ENCODE measurements at places on chromosomes 1 and 21.

DNA sequence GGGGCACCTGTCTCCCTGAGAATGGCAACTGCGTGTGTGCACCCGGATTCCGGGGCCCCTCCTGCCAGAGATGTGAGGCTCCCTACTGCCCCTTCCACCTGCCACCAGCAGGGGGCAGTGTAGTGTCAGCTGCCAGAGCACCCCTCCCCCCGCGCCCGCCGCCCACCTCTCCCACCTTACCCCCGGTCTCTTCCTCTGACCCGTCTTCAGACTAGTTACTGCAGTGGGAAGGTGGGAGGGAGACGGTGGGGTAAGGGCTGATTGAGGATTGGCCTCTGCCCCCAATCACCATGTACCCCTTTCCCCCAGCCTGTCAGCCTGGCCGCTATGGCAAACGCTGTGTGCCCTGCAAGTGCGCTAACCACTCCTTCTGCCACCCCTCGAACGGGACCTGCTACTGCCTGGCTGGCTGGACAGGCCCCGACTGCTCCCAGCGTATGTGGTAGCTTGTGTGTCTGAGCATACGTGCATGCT, 10.1 kb upstream of the LRRC71 start:
- no peak for DNase-seq

- no peak for DNase-seq
These were observed 134.6 kb upstream of the RUNX3 start for GRCh38 chr1:25064465-25065240.

GRCh38 chr1:25671929-25672328, 55.3 kb downstream of the MAN1C1 start:
- no peak for DNase-seq

DNA sequence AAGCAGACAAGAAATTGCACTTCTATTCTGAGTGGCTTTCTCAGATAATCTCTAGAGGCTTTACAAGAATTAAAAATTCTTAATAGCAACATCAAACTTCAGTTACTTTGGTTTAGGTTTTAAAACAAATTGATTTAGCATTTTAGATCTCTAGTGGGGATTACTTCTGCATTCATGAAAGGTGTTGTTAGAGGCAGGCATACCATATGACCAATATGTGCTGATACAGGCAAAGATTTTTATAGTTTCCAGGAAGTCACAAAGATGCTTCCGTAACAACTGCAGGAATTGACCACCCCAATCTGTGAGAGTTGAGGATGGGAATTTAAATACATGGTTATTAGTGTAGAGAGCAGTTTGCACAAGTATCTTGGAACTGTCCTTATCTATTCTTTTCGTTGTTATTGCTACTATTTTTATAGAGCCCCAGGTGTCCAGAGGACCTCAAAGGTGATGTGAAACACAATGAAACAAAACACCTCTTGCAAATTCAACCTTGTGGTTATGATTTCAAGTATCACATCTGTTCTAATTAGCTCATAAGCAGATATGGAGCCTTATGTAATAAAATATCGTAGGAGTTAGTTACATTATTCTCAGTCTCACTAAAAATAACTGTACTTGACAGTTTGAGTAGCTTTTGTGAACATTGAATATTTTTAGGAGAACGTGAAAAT, 512.7 kb upstream of the ADGRL4 start:
- no peak for DNase-seq

DNA sequence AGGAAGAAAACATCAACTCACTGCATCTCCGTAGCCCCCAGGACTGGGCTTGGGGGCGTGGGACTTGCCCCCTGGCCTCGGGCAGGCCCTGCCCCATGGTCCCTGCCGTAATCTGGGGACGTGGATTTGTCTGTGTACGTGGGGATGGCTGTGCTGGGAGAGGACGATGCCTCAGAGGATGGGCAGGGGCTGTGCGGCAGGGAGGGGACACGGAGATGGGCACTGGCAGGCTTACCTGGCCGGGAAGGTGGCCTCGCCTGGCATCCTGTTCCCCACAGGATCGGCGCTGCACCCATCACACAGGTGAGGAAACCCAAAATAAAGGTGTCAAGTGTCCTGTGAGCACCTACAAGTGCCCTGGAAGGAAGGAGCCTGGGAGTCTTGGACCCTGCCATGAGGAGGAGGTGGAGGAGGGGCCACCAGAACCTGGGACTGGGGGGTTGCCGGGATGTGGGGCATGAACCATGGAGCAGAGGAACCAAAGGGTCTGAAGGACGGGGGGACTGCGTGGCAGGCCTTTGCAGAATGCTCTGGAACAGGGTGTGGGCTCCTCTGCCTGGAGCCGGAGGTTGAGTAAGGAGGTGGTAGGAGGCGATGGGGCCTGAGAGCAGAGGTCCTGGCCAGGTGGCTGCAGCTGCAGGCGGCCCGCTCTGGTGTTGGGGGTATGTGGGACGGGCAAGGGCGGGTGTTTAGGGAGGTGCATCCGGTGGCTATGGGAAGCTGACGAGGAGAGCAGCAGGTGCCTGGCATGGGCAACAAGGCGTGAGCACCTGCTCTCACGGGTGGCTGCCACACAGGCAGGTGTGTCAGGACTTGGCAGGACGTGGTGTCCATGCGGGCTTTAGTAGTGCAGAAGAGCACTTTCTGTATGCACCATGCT, 27.8 kb upstream of the LRRC3 start:
- no peak for DNase-seq

GRCh38 chr21:37800057-37800455, 116.2 kb downstream of the KCNJ6 start:
- no peak for DNase-seq

All from SK-N-MC (cell line).